NCI-H1694 (cell line): ENCODE measurements at places on chromosomes 1 and 21.

- DNase-seq = peak; percentile 39
These were observed 123.0 kb upstream of the IGSF21 start for GRCh38 chr1:17984583-17984982.

DNA sequence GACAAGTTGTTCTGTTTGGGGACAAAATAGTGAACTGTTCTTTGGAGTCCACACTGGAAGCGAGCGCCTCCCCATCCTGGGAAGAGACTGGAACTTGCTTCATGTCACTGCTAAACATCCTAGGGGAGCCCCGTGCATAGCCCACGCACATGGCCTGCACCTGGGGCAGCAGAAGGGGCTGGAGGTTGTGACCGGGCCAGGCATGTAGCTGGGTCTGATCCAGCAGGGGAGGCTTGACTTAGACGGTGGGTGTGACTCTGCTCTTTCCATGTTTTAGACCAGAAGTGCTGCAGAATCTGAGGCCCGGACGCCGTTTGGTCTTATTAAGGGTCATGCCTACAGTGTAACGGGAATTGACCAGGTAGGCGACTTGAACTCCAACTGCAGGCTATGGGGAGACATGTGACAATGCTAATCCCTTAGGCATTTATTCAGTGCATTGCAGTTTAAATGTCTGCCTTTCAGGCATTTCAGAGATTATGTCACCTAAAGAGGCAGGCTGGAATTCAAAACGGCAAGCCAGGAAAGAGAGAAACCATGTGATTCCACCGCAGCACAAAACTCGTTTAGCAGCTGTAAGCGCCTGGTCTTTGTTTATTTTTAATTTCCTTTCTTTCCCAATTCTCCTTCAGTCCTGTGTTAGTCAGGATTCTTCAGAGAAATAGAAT is 21.8 kb downstream of the CAPN9 start:
- no peak for DNase-seq

- no peak for DNase-seq
These were observed 24.6 kb downstream of the GALNT2 start for GRCh38 chr1:230091473-230092231.

GRCh38 chr1:119879510-119880434 is 16.5 kb downstream of the ADAM30 start:
- no peak for DNase-seq

- no peak for DNase-seq
These were observed 66.0 kb downstream of the GNG12 start for GRCh38 chr1:67767103-67767782.

GRCh38 chr1:4653328-4653660 is 1.1 kb upstream of the AJAP1 start:
- no peak for DNase-seq

DNA sequence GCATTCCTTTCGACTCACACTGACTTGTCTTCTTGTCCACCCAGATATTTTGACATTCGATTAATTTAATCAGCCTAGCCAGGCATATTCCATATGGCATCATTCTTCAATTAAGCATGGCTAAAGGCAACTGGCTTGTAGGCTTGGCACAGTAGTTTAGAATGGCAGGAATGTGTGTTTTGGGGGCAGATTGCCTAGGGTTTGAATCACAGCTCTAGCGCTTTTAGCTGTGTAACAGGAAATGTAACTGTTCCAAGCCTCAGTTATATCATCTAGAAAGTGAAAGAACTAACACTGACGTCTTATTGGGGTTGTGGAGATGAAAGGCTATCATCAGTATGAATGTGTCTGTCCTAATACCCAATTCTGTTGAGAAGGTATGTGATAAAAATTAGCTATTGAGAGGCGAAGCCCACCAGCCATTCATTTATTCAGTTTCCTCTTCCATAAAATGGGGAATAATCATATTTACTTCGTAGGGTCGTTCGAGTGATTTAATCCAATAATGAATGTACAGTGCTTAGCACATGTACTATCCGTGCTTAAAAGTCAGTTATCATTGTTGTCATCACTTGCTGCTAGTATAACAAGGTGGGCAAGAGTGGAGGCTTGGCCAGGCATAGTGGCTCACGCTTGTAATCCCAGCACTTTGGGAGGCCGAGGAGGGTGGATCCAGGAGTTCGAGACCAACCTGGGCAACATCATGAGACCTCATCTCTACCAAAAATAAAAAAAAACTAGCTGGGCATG is 41.6 kb upstream of the GRHL3 start:
- DNase-seq = peak; percentile 30

DNA sequence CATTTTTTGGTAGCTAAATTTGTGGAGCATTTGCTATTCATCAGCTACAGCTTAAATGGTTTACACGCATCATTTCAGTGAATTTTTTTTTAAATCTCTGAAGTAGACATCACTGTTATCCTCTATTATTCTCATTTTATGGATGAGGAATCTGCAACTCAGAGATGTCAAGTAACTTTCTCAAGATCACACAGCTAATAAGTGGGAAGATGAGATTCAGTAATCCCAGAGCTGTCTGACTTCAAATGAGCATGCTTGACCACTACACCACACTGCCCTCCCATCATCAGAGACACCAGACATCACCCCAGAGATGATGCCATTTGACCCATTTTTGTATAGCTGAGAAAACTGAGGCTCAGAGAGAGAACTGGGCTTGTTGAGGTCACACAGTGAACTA is 116.4 kb downstream of the RRAGC start:
- DNase-seq = no peak

GRCh38 chr1:66464802-66465201 is 69.2 kb upstream of the SGIP1 start:
- no peak for DNase-seq

DNA sequence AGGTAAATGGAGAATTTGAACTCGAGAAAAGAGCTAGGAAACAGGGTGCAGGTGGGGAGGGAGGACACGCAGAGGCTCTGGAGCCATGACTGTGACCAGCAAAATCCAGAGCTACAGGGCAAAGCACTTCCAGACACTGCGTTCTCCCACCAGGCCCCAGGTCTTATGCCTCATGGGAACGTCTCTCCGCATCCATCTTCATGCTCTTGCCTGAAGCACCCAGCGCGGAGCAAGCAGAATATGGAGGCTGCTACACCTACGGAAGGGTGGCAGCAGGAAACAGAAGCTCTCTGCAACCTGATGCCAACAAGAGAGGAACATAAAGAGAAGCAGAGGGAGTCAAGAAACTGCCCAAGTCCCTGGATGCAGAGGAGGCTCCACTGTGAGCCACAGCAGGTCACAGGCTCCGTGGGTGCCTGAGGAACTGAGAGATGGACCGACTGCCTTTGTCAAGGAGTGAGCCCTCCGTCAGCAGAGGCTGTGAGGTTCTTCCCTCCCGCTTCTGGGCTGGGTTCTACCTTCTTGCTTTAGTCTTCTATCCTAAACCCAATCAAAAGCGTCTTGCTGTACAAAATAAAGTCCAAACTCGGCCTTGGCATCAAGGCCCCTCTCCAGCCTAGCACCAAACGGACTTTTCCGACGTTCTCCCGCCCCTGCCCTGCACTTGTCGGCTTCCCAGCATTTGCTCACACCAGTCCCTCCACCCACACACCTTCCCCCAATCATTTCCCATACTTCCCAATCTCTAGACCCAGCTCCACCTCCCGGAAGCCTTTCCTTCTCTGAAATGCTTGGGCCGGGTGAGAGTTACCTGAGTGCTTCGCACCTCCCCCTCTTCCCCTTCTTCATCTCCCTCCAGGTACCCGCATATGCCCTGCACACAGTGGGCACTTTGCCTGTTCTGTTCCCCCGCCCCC is 930 bp downstream of the DHCR24 start:
- no peak for DNase-seq

- DNase-seq = no peak
These were observed 105.4 kb downstream of the SPSB1 start for GRCh38 chr1:9397997-9398526.

DNA sequence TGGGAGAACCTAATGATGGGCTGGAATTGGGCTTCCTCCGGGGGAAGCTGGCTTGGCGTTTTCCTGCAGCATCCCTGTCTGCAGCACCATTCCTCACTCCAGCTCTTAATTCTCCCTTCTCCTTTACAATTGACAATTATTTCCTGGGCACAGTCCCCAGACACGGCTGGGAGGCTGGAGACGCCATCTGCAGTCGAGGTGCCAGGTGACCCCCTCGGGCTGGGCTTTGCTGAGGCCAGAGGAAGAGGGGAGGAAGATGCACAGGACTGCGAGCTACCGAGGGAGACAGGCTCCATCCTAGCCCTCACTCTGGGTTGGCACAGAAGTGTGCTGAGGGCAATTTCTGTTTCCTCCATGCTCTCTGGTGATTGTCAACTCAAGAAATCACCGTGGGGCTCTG is 453.8 kb downstream of the PTPRU start:
- no peak for DNase-seq

DNA sequence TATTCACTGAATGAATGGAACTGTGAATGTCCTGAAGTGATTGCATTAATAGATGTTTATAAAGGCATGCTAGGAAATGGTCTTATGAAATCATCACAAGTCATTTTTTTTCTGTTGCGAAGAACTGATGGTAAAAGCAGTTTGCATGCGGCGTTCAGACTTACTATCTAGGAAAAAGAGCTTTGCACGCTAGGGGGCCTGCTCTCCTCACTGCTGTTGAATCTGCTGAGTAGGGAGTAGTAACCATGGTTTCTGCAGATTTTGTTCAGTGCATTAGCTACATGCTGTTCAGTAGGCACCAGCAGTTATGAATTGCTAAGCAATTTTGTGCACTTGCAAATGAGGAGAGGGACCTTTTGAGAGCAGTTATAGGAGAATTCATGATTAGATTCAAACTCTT is 57.9 kb downstream of the CENPF start:
- peak; percentile 88 for DNase-seq

DNA sequence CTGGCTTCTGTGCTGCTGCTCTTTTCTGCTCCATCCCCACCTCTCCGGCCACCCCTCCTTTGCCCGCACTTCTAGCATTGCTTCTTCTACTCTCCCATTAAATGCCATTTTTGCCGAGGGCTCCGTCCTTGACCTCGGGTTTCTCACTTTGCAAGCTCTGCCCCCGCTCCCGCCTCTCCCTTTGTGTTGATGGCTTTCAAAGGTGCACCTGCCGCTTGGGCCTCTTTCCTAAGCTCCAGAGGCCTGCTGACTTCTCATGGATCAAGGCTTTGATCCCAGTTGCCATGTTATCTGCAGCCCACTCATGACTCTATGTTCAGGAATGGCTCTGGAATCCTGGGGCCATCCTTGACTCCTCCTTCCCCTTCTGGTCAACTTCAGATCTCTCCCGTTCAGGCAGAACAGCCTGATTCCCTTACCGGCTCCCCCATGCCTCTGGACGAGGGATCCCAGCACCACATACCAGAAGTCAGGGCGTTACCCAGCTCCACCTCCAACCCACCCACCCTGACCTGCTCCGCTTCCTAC is 54.3 kb downstream of the TLR5 start:
- no peak for DNase-seq

DNA sequence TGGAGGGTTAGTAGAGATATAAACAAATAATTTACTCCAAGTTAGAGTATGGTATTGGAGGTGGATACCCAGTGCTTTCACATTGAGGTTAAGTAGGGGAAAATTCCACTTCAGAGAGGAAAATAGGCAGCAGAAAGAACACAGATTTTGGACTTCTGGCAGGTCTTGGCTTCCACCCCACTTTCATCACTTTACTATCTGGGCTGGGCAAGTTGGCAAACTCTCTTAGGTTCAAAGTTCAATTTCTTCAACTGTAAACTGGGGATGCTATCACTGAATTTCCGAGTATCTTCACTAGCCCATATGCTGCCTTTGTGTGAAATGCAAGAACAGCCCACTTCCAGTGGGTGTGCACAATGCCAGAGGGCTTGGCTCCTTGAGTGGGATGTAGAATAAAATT is 214.9 kb downstream of the GABPA start:
- DNase-seq = no peak

DNA sequence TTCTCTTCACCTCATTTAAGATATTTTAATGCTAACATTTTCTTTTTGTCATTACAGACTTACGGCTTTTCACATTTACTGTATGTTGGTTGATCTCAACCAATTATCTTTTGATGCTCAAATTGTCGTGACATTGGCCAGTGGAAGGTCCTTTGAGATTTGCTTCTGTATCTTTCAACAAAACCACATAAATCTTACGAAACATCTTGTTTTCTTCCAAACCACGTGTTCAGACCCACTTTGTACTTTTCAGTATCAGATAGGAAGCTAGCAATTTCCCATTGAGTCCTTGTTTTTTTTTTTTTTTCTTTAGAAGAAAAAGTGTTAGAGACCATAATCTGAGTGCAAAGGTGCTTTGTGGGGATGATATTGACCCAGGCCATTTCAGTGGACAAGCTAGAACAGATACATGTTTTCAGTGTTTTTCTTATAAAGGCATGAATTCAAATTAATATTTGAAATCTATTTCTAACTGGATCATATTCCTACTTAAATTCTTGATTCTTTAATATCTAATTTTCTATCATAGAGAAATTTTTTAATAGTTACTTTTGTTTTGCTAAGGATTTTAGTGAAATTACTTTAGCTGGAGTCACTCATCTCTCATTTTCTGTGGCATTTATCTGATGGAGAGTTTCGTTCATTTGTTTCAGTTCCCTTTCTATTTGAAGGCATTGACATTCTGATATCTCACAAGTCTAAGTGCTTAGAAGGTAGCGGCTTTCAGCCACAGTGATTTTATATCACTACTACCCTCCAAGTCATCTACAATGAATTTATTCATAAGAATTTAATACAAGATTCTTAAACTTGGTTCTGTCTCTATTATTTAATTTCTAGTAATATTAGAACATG is 26.7 kb downstream of the ATG4C start:
- DNase-seq = no peak

- no peak for DNase-seq
These were observed 20.7 kb downstream of the DIPK1A start for GRCh38 chr1:92940541-92940940.

DNA sequence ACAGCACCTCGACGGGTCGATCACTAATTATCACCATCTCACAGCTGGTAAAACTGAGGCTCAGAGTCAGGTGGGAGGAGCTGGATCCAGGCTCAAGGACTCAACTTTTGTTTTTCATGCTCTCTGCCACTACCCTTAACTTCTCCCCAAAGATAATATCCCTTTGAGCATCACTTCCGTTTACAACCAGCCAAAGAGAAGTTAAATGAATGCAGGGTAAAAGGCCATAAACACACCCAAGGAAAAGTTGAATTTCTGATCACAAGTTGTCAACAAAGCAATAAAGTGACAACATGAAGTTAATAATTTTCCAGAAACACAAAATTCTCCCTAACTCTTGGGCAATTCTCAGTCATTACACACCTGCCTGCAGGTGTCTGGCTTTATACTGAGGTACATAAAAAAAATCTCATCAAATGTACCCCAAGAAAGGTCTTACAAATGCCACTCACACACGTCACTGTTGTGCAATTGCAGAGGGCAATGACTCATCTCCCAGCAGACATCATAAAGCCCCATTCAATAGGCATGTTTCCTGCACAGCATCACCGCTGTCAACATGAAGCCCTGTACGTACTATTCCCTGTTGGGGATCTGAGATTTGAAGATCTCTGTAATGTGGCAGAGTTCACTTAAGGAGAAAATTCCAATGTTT is 3.4 kb downstream of the OR2T11 start:
- no peak for DNase-seq

GRCh38 chr1:182596934-182597333 is 7.3 kb downstream of the RGS16 start:
- no peak for DNase-seq
